ENCODE measurements at places on chromosomes 4 and X.

- no peak for DNase-seq
Measured at GRCh38 chr4:41982716-41983115, 1.2 kb downstream of the DCAF4L1 start.

DNA sequence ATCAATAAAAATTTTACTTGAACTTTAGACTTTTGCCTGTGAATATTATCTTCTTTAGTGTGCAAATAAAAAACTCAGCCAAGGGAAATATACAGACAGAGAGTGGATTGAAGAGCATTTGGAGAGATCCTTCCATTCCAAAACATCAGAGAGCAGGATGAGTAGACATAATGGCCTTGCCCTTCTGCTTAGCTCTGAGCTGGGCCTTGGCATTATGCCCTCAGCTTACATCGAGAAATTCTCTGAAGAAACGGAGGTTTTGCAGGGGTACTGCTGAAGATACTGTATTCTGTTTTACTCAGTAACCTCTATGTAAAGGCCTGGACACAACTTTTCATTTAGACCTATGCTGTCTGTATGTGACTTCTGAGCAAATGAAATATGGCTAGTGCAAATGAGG is 317.4 kb downstream of the STIM2 start:
- DNase-seq: no peak

DNA sequence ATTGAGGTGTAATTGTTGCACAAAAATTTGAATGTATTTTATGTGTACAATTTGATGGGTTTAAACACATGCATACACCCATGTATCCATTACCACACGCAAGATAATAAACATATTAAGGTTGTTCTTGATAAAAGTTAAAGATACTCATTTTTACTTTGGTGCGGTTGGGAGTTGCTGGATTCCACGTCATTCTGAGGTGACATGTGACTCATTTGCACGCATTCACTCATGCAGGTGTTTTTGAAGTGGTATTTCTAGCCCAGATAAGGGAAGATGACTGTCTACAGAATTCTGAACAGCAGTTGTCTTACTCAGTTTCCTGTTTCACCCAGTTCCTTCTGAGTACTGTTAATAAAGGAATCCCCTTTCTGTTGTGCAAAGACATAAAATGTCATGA is 142.0 kb downstream of the RTL3 start:
- no peak for DNase-seq

GRCh38 chr4:140152013-140152703 is 1.8 kb downstream of the MAML3 start:
- no peak for DNase-seq

GRCh38 chr4:36325499-36325898 is 44.1 kb downstream of the DTHD1 start:
- no peak for DNase-seq

GRCh38 chr4:6549445-6549844 is 25.5 kb upstream of the MAN2B2 start:
- DNase-seq: no peak

DNA sequence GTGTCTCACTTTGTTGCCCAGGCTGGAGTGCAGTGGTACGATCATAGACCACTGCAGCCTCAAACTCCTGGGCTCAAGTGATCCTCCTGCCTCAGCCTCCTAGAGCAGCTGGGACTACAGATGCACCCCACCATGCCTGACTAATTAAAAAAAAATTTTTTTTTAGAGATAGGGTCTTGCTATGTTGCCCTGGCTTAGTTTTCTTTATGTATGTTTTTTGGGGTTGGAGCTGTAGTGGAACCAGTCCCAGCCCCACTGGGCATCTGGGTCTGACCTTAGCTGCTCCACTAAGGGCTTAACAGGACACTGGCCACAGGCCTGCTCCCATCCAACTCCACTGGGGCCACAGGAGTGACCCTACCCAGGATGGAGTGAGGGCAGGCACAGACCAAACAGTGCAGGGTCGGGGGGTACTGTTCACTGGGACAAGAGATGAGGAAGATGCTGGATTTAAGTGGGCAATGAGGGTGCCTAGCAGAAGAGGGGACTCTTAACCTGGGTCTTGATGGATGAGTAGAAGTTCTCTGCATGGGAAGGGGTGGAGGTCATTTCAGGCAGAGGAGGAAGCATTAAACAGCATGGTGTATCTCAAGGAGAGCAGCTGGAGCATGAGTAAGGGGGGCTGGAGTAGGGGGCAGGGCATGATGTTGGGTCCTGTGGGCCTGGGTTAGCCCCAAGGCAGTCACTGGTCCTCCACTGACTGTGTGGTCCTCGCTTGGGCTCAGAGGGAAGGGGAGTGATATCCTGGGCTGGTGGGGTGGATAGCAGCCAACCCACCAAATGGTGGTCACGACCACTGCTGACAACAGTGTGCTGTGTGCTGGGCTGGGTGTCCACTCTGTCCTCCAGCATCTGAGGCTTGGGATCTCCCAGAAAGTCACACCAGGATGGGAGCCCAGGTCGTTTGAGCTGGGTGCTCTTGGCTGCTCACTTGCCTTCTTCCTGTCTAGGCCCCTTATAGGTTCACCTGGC is 24.1 kb upstream of the ADD1 start:
- DNase-seq: no peak

- no peak for DNase-seq
Measured at GRCh38 chr4:140071806-140072205, 82.2 kb downstream of the MAML3 start.

- no peak for DNase-seq
Measured at GRCh38 chrX:96978906-96979305, 95.2 kb downstream of the RPA4 start.

- DNase-seq: no peak
Measured at GRCh38 chr4:44447563-44448504, 775 bp downstream of the KCTD8 start.

DNA sequence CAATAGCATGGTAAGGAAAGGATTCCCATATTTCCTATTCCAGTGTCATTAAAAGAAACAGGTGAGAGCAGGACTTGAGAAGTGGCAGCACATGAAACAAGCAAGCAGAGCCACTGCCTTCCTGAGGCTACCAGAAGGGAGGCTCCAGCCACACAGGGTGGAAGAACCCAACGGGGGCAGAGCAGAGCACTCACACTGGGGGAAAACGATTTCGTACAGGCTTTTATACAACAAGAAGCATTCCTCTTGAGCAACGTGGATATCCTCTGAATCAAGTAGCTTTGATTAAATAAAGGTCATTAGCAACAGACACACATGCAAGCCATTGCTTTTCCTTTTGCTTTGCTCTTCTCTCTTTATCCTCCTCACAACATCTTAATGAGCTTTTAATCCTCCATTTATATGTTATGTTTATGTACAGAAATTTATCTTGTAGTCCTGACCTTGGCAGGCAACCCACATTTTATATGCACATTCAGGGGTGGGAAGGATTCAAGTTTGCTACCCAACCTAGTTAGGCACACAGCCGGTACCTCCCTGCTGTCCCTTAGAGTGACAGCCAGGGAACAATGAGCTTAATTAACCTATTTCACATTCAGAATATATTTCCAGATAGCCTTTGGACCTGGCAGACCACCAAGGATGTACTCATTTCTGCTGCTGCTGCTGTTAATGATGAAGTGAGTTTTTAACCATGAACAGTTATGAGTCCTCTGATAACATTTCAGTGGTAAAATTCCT is 202.1 kb downstream of the ARHGAP24 start:
- no peak for DNase-seq

GRCh38 chr4:11624370-11624769 is 195.7 kb upstream of the HS3ST1 start:
- DNase-seq: no peak
